ENCODE measurements at places on chromosomes 2 and 18. TPM values are rescaled to one million over a fixed set of nuclear protein-coding genes. Genes with fewer than 3 reads are reported as not detected.

DNA sequence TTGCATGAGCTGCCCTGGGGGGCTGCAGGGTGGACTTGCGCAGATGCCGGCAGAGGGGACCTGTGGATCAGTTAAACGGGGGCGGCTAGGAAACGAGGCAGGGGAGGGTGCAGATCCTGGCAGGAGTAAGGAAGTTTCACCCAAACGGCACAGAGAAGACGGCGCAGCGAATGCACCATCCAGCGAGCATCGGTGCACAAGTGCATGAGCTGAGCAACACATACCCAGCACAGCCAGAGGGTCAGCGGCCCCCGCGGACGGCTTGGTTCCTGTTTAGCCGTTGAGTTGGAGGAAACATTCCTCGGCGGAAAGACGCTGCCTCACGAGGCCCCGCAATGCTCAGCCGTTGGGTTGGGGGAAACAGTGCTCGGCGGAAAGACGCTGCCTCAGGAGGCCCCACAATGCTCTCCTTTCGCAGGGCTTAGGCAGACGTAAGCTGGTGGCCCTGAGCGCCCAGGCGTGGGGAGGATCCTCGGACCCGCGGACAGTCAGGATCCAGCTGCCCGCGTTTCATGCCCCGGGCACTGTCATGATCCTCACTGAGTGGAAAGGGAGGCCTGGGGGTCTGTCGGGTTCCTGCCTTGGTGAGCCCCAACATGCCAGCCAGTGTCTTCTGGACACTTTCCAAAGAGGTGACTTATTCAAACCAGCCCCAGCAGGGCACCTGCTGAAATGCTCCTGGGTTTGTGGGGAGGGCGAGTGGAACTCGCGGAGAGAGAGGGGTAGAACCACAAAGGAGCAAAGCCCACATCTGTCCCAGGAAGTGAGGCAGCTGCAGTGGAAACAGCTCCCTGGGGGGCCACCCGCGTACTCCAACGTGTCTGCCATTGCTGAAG lies 86.3 kb downstream of the NDUFA10 start:
- DNase-seq: no peak

DNA sequence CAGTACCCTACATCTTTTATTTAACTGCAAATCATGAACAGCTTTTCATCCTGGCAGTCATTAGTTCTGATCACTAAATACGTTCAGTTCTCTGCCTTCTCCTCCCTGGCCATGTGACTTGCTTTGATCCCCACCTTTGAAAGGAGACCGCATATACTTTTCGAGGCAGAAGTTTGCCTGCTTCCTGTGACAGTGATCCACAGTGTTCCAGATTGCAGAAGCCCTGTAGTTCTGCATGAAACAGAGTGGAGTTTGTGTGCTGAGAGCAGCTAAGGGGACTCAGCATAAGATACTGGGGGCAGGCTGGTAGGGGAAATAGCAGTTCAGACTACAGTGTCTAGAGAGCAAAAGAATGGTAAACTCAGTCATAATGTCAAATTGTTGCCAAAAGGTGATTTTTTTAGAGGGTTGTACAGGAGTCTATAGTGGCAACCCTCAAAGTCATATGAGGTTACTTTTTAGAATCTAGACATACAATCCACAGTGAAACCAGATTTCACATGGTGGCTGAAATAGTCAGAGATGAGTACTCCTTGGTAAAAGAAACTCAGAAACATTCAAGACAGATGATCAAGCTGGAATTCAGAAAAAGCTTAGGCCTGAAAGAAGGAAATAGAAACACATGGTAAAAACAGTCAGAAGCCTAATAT lies 1800.4 kb upstream of the CELF4 start:
- DNase-seq: no peak

DNA sequence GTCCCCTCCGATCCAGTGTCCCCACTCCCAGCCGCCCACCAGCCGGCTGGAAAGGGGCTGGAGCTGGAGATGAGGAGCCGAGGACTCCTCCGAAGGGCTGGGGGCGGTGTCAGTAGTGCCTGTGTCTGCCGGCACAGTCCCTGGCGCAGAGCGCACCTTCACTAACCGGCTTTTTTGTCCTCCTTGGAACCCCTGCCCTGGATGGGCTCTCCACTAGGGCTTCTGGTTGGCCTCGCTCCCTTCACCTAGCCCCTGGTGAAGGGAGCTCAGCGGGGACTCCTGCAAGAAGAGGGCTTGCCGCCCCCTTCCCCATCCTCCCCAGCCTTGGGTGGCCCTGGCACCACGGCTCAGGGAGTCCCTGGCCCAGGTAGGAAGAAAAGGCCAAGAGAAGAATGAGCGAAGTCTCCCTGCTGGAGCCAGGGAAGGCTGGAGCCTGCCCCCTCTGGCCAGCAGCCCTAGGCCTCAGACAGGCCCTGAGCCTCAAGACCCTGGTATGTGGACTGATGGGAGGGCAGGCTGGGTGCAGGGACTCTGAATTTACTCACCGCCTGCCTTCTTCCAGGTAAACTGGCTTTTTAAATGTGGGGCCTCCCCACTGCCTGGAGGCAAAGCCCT lies 570 bp upstream of the ECEL1 start:
- DNase-seq: no peak

- no peak for DNase-seq
Measured at GRCh38 chr18:24127735-24128134, 11.1 kb upstream of the CABYR start.

FOXI3 gene
- total RNA-seq: not detected

LBX2 gene
- not detected for total RNA-seq
